ENCODE measurements at places on chromosomes 13 and 19.

- DNase-seq, result no peak
Observed at GRCh38 chr19:30558793-30559192, 186.6 kb downstream of the ZNF536 start.

GRCh38 chr19:10920781-10921180 is 7.7 kb downstream of the YIPF2 start:
- no peak for DNase-seq

GRCh38 chr13:99548448-99548847 is 47.2 kb downstream of the TM9SF2 start:
- no peak for DNase-seq

GRCh38 chr13:99075268-99076191 is 97.7 kb upstream of the DOCK9 start:
- DNase-seq, result no peak

DNA sequence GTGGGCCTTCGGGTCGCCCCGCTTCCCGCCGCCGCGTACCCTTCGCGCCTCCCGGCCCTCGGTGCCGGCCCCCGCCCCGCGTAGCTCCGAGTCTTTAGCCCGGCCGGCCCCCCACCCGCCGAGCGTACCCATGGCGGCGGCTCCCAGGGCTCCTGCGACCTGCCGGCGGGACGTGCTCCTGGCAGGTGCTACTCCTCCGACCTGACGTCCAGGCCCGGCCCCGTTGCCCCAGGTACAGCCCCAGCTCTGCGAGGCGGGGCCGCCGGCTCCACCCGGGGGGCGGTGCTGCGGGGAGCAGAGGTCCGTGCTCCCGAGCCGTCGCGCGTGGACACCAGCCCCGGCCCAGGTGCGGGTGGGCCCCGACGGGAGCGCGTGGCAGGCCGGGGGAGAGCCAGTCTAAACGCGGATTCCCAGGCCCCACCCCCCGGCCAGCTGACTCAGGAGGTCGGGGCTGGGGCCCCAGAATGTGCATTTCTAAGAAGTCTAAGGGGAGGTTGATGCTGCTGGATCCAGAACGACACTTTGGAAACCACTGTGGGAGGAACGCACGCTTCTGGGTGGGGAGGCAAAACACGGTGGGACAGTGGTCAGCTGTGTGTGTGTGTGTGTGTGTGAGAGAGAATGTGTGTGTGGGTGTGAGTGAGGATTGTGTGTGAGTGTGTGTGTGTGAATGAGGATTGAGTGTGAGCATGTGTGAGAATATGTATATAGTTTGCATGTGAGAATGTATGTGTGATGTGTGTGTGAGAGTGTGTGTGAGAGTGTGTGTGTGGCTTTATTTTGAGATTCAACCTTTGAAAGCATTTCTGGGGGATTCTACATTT is at the start of gene SLC15A1:
Gene SLC15A1 (minus strand): TSS at position 206 of the 824 bp plus-strand sequence. CDS start 74 bp downstream, at position 132.
- no peak for DNase-seq

DNA sequence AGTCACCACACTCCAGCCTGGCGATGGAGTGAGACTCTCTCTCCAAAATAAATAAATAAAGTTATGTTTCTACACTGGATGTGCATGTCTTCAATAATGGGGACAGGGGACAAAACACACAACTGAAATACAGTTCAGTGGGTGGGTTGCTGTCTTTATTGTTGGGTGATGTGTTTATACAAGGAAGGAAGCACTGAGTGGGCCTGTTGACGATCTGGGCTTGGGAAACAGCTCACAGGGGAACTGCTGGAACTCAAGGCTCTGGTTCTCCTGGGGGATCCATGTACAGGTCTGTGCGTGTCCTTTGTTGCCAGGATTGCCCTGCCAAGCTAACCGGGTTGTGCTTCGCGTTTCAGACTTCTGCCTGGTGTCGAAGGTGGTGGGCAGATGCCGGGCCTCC is 18.9 kb downstream of the SPINT2 start:
- no peak for DNase-seq

DNA sequence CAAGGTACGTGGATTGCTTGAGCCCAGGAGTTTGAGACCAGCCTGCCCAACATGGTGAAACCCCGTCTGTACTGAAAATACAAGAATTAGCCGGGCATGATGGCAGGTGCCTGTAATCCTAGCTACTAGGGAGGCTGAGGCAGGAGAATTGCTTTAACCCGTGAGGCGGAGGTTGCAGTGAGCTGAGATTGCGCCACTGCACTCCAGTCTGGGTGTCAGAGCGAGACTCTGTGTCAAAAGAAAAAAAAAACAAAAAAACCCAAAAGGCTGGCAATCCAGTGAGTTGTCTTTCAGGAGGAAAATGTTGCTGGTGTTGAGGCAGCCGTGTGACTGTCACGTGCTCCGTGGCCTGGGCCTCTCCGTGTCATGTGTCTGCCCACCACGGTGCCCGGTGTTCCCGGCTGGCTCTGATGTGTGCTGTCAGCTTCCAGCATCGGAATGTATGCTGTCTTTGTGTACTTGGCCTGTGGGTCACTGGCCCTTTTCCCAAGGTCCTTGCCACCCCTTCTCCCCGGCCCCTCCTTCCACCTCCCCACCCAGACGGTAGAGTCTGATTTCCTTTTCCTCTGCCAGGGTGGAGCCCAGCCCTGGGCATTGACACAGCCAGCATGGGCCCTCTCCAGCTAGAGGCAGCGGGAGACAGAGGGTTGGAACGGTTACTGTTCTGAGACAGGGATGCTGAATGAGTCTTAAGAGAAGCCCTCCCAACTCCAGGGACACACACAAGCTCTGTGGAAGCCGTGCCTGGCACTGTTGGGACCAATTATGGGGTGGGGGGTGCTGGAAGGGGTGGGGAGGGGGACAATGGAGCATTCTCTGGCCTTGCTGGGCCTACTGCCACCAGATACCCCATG is 7.2 kb upstream of the TUBB4A start:
- DNase-seq, result no peak

DNA sequence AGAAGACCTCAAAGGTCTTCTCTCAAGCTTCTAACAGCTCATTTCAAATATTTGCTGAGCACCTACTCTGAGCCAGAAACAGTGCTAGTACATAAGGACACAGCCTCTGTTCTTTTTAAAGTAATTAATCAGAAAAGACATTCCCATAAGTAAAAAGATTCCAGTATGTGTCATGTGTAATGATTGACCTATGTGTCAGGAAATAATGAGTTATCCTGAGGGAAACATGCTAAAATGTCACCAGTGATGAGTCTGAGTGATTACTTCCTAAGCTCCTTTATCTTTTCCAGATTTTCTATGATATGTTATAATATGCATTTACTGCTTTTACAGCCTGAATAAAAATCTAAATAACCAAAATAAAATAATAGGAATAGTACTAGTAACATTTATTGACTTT is 107.6 kb downstream of the SLC25A15 start:
- DNase-seq, result no peak

GRCh38 chr13:112486386-112487126 is 101.4 kb downstream of the TUBGCP3 start:
- DNase-seq, result no peak

- DNase-seq, result no peak
Observed at GRCh38 chr19:41455936-41456335, 13.0 kb downstream of the ERICH4 start.

DNA sequence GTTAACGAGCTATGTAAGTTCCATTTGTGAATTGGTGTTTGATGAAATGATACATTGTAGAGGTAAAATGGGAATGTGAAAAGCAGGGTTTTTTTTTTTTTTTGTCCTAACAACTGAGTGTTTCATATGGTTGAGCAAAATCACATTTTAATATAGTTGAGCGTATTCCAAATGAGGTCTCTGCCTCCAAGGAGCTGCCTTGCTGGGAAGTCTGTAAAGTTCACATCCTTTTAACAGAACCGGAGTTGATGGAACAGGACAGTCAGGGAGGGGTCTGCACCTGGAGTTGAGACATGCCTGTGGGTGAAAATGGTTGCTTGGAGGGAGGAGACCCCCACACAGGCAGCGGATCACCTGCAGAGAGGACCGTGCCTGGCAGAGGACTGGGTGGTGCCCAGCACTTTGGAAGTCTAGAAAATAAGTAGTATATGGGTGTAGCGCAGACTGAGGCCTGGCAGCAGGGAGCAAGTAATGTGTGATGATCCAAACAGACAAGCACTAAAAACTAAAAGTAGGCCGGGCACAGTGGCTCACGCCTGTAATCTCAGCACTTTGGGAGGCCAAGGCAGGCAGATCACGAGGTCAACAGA is 75.2 kb upstream of the UBAC2 start:
- no peak for DNase-seq

DNA sequence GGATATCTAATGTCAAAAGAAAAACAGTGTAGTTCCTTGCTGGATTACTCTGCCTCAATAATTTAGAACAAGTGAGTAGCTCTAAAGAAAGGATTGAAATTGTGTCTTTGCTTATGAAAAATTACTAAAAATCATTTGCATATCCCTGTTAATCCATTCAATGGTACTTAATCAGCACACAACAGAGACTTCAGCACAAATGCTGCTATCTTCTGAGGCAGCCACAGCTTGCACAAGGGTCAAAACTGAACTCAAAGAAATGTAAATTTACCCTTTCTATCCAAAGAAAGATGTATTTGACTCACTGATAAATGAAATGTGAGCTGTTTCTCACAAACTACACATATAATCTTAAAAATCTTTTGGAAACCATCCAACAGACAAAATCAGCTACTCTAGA is 116.2 kb downstream of the LHFPL6 start:
- no peak for DNase-seq

DNA sequence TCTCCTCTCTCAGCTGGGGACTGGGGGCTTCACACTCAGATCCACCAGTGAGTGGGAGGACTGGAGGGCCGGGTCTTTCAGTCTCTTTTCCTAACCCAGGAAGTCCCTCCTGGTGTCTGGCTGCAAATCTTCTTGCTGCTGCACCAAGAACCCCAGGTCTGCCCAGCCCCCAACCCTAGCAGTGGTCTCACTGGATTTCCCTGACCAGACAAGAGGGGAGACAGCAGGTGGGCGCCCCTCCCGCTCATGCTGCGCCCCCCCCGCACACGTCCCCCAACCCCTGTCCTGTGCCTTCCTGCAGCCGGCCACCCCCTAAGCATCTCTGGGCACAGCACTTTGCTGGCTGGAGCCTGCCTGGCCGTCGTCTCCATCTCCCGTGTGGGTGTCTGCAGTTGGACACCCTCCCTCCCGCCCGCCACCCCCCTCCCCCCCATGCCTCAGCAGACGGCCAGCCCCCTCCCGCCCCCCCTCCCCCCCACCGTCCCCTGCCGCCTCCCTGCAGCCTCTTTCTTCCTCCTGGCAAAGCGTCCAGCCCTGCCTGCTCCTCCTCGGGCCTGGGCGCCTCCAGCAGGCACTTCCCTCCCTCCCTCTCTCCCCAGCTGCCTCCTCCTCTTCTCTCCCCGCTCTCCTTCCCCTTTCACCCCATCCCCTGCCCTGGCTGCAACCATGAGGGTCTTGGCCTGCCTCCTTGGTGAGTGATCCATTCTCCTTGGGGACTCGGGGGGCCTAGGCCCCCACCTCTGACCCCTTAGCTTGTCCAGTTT is at the start of gene SSC5D:
Gene SSC5D (plus strand): TSS at position 513 of the 764 bp plus-strand sequence. CDS start 154 bp downstream, at position 667.
- DNase-seq, result no peak

GRCh38 chr13:24745861-24746617 is 17.9 kb upstream of the RNF17 start:
- no peak for DNase-seq

- no peak for DNase-seq
Observed at GRCh38 chr13:99431927-99432608, 69.2 kb upstream of the TM9SF2 start.

- DNase-seq, result no peak
Observed at GRCh38 chr19:2848616-2849015, 7.3 kb downstream of the ZNF555 start.

DNA sequence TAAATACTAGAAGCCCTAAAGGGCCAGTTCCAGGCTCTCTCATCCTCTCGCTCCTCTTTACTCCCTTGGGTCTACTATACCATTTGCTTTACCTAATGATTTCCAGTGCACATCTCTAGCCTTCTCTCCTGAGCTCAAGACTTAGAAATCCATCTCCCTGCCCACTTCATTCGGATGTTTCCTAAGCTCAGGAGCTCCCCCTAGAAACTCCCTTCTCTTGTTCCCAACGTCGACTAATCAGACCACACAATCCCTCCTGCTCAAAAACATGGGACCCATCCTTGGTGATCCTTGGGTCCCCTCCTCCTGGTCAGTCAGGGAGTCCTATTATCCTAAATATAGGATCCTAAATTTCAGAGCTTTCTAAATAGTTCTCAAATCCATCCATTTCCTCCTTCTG is 21.1 kb upstream of the STK24 start:
- DNase-seq, result no peak

- no peak for DNase-seq
Observed at GRCh38 chr13:28273919-28274318, 135.6 kb downstream of the PAN3 start.

DNA sequence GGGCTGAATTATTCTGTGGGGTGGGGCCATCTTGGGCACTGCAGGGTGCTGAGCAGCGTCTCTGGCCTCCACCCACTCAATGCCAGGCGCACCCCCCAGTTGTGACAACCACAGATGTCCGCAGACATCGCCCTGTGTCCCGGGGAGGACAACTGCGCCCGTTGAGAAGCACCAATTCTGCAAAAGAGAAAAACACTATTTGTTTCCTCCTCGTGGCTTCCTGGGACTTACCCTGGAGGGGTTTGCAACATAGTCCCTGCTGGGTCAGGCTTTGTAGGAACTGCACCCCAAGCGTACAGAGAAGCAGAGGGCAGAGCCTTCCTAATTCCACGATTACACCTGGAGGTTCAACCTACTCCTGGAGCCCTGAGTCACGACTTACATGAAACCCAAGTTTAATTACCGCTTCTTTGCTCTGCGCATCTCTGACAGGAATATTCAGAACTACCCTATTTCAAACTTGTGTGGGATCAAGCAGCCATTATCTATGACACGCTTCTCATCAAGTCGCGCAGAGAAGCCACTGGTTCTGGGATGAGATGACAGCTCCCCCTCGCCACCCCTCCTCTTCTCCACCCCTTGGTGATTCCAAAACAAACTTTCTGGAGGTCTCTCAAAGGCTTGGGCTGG is 11.1 kb upstream of the SLC39A3 start:
- no peak for DNase-seq

DNA sequence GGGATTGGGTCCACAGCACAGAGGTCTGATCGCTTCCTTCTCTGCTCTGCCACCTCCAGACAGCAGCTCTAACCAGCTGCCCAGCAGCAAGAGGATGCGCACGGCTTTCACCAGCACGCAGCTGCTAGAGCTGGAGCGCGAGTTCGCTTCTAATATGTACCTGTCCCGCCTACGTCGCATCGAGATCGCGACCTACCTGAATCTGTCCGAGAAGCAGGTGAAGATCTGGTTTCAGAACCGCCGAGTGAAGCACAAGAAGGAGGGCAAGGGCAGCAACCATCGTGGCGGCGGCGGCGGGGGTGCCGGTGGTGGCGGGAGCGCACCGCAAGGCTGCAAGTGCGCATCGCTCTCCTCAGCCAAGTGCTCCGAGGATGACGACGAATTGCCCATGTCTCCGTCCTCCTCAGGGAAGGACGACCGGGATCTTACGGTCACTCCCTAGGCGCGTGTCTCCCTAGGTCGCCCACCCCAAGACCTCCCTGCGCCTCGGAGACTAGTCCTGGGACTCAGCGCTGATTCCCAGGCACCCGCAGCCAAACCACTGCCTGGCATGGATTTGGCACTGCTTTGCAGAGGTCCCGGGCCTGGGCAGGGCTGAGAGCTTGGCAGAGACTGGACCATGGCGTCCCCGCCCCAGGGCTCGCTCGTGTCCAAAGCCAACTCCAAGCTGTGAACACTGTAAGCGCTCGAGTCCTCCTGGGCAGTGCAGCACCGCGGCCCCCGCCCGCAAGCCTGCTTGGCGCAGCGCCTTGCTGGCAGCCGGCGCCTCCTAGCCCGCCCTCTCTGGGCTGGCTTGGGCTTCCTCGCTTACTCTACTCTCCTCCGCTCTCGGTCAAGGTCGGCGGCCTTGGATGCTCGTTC is 1.5 kb downstream of the GSX1 start:
- DNase-seq, result no peak

GRCh38 chr13:90171649-90172048 is 1175.8 kb upstream of the MIR17HG start:
- no peak for DNase-seq
